ENCODE measurements at places on chromosomes 11 and 22. TPM values are rescaled to one million over a fixed set of nuclear protein-coding genes. Genes with fewer than 3 reads are reported as not detected.

GRCh38 chr22:33811686-33812085 lies 108.6 kb downstream of the LARGE1 start:
- peak; percentile 51 for DNase-seq

The AIFM3 gene
- 1.3 TPM for total RNA-seq

The SLC37A2 gene
- 2.8 TPM for total RNA-seq

GRCh38 chr22:42581762-42582716 lies 28.3 kb downstream of the SERHL2 start:
- peak; percentile 90 for DNase-seq

DNA sequence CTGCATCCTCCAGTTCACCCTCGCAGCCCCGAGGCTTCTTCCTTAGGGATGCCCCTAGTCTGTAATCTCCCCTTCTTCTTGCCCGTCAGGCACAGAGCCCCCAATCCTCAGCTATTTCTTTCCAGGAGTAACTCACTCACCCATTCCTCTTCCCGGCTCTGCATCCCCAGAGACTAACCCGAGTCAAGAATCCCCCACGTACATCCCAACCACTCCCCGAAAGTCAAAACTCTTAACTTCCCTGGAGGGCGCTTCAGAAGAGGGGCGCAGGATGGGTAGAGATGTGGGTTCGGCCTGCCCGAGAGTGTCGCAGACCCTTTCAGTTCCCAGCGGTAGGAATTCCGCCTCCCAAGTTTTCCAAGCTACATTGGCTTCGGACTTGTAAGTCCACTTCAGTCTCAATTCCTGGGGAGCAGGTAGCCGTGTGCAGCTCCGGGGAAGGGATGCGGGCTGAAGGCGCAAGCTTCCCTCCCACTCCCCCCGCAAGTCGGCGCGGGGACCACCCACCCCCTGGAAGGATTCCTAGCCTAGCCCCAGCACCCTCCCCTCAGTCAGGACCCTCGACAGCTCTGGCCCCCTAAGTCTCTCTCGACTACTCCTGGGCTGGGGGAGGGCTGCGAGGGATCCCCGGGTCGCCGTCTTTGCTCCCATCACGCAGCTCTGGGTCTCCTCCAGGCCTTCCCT lies 871 bp downstream of the BDNF start:
- peak; percentile 38 for DNase-seq

DNA sequence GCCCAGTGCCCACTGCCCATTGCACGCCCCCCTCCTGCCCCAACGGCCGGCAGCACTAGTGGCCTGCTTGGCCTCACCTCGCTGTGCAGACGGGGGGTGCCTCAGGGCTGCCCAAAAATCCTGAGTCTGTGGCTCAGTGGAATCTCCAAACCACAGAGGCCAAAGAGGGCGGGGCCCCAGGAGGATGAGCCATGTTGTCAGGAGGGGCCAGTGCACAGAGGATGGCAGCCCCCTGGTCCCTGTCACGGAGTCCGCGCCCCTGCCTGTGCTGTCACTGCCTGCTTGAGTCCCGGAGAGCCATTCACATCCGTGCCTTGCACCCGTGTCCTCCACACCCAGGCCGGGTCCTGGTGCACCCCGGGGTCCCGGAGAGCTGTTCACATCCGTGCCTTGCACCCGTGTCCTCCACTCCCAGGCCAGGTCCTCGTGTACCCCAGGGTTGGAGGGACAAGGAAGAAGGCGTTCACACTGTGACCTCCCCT lies 36.4 kb upstream of the MUC5AC start:
- no peak for DNase-seq

- no peak for DNase-seq
These were observed 1.4 kb downstream of the TAF10 start for GRCh38 chr11:6610591-6610990.

DNA sequence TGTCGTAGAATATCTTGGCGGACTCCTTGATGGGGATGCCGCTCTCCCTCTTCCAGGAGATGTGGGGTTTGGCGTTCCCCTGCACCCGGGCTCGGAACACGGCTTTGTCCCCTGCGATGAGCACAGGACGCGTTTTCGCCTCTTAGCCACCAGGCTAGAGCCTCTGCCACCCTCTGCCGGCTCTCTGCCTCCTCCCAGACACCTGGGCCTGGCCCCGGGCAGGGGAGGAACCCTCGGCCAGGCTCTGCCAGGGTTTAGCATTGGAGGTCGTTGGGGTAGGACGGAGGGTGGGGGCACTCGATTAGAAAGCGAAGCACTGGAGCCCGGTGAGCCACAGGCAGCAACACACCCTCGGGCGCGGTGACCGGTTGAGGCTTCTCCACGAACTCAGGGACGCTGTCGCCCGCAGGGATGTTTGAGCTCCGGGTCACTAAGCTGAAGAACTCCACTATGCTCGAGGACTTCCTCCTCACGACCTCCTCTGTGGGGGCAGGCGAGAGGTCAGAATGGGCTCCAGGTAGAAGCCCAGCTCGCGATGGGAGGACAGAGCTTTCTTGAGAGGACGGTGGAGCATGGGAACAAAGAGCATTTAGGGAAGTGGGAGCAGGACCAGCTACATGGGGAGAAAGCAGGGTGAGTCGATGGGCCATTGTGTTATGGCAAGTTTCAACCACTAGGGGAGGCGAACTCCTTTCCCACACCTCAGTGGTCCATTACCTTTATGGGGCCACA lies 4.3 kb downstream of the IGSF22 start:
- DNase-seq: peak; percentile 61

GRCh38 chr11:121426476-121427399 lies 25.4 kb upstream of the SORL1 start:
- DNase-seq: peak; percentile 70

DNA sequence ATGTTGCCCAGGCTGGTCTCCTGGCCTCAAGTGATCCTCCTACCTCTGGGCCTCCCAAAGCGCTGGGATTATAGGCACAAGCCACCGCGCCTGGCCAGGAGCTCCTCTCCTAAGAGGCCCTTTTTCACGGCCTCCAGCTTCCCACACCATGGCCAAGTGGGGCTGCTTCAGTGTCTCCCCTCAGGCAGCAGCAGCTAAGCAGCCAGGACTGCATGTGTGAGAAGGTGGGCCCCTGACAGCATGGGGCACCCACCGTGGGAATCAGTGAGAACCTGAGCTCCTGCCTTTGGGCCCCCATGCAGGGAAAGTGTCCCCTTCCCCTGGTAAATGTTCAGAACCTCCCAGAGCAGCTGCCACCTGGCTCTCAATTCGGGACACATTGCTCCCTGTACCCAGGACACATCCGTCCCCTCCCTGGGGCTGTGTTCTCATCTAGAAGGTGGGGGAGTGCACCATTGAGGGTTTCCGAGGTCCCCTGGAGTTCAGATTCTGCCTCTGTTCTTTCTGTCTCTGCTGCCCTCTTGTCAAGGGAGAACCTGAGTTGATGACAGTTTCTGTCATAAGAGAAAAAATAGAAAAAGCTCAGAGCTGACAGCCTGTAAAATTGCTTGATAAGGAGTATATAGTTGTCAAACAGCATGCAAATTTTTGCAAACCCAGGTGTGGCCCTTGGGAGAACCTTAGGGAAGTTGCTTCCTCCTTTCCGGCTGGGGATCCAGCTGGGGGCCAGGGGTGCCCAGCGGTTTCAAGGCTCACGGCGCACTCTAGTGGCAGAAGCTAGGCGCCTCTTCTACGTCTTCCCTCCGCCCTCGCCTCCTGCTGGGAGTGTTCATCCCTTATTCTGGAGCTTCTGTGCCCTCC lies 29.7 kb downstream of the FAM83F start:
- DNase-seq: peak; percentile 87

- no peak for DNase-seq
These were observed 208.9 kb downstream of the OPCML start for GRCh38 chr11:133323354-133323753.

The SSH3 gene
- total RNA-seq: 27.7 TPM

The RPS6KB2 gene
- 59.9 TPM for total RNA-seq

DNA sequence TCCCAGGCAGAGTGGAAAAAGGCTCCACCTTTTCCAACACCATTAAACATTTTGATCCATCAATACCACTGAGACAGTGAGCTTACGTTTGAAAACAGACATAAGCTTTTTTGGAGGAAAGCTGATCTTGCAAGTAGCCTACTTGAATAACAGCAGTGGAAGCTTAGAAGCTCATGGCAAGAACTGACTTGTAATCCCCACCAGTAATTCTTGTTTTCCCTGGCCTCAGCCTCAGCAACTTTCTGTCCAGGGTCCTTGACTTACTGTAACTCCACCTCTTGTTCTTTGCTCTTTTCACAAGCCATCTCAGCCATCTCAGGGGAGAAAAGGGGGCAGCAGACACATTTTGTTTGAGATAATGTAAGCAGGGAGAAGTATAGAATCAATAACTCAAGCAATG lies 12.3 kb upstream of the MPZL2 start:
- no peak for DNase-seq

- DNase-seq: peak; percentile 86
These were observed 1.1 kb upstream of the ABTB2 start for GRCh38 chr11:34358728-34359547.

- DNase-seq: no peak
These were observed 17.3 kb downstream of the GALNT18 start for GRCh38 chr11:11604370-11604990.

The TTLL1 gene
- 4.9 TPM for total RNA-seq

- DNase-seq: no peak
These were observed 38.1 kb downstream of the NUMA1 start for GRCh38 chr11:72042064-72042745.

- DNase-seq: peak; percentile 81
These were observed 12.6 kb upstream of the MAPK8IP1 start for GRCh38 chr11:45872651-45873356.

GRCh38 chr11:119730789-119731386 lies 1.9 kb upstream of the NECTIN1 start:
- DNase-seq: no peak

The C1QTNF6 gene
- 23.6 TPM for total RNA-seq

DNA sequence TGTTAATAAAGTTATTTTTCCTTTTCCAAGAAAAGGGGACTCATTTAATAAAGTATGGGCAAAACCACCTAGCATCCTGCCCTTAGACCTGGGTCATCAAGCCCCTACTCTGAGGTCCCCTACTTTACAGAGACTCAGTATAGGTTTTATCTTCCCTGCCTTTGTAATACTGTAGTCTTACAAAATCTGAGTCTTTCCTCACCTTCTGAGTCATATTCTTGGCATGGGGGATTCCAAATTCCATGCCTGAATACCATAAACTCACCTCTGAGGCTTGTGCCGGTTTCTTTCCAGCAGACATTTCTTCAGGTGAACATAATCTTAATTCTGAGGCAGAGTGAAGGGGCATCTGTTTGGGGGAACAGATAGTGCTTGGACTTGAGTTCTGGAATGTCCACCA lies 282.5 kb downstream of the KCNA4 start:
- DNase-seq: no peak

DNA sequence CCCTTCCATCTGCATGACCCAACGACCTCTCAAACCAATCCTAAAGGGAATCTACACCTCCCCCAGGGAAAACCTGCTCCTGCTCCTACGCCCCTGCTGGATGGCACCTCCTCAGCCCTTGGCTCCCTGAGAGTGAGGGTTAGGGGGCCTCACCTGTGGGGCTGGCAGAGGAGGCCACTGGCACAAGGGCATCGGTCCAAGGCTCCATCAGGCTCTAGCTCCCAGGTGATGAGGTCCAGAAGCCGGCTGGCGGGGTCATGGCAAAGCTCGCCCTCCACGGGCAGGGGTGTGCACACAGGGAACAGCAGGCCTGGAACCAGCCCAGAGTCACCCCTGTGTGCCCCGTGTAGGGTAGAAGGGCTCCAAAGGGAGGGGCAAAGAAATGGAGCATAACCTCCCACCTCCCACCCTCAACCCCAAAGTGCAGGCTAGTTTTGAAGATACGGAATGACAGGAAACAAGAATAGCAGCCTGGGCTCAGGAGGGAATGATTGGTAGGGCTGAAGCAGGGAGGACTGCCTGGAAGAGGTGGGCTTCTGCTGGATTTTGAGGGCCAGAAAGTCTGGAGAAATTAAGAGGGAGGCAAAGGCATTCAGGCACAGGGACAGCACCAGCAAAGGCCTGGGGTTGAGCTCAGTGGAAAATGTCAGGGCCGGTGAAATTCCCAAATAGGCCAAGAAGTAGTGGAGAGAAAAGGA lies 42.6 kb downstream of the DKK3 start:
- DNase-seq: no peak

The MISFA gene
- total RNA-seq: 1.8 TPM

- DNase-seq: no peak
These were observed 7.9 kb downstream of the GRAP2 start for GRCh38 chr22:39908737-39909136.

- DNase-seq: no peak
These were observed 192.9 kb upstream of the SEZ6L start for GRCh38 chr22:25976356-25976755.

DNA sequence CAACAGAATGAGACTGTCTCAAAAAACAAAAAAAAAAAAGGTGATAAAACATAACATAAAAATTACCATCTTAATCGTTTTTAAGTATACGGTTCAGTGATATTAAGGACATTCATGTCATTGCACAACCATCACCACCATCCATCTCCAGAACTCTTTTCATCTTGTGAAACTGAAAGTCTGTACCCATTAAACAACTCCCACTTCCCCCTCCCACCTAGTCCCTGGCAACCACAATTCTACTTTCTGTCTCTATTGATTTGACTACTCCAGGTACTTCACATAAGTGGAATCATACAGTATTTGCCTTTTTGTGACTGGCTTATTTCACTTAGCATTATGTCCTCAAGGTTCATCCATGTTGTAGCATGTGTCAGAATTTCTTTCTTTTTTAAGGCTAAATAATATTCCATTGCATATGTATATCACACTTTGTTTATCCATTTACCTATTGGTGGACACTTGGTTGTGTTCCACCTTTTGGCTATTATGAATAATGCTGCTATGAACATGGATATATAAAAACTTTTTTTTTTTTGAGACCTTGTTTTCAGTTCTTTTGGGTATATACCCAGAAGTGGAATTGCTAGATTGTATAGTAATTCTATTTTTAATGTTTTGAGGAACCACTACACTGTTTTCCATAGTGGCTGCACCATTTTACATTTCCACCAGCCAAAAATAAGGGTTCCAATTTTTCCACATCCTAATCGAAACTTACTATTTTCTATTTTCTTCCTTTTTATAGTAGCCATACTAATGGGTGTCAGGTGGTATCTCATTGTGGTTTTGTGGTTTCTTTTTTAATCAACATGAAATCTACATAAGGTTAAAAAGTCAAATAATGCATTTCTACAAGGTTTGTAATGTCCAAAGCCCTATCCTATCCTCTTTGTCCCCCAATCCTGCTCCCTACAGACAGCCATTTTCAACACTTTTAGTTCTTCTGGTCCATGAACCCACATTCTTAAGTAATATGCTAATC lies 23.4 kb upstream of the PIK3C2A start:
- no peak for DNase-seq

DNA sequence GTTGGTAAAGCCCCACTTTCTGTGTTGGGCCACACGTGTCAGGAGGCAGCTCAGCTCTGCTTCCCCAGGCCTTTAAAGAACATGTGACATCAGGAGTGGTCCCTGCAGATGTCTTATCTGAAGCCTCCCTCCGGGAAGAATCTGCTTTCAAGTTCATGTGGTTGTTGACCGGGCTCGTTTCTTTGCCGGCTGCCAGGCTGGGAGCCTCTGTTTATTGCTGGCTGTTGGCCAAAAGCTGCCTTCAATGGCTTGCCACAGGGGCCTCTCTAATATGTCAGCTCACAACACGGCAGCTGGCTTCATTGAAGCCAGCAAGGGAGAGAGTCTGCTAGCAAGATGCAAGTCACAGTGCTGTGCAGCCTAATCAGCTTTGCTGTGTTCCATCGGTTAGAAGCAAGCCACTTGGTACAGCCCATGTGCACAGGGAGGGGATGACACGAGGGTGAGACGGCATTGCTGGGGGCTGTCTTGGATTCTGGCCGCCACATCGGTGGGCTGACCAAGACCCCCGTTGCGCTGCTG lies 14.6 kb downstream of the MRGPRF start:
- peak; percentile 70 for DNase-seq

- DNase-seq: peak; percentile 73
These were observed 1.9 kb upstream of the TSKU start for GRCh38 chr11:76781046-76781801.

- DNase-seq: no peak
These were observed 11.2 kb downstream of the KCNQ1OT1 start for GRCh38 chr11:2688381-2689231.

The NPAS4 gene
- 0.60 TPM for total RNA-seq

The BDNF gene
- 8.8 TPM for total RNA-seq
